ENCODE measurements at places on chromosomes 2 and 18. TPM values are rescaled to one million over a fixed set of nuclear protein-coding genes. Genes with fewer than 3 reads are reported as not detected.

DNA sequence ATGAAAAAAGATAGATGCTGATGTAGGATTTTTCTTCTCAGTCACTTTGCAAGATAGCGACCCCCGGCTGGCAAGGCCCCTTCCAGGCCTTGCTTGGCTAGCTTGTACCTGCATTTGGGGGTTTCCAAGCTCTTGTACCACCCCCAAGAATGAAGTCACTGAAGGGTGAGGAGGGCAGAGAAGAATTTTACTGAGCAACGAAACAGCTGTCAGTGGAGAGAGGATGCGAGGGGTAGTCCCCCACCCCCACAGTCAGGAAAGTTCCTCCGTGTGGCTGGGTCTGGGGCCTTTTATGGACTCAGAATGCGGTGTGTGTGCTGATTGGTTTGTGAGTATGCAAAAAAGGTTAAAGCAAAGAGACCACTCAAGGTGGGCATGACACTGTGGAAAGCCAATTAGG, 382.0 kb downstream of the GPD2 start:
- no peak for DNase-seq

SERPINE2 gene
- total RNA-seq, result 32.9 TPM

DCDC2C gene
- total RNA-seq, result 0.20 TPM

GRCh38 chr2:21244161-21244560, 120.4 kb downstream of the TDRD15 start:
- no peak for DNase-seq

KIF1A gene
- 0.89 TPM for total RNA-seq

ALPI gene
- total RNA-seq, result not detected

DNA sequence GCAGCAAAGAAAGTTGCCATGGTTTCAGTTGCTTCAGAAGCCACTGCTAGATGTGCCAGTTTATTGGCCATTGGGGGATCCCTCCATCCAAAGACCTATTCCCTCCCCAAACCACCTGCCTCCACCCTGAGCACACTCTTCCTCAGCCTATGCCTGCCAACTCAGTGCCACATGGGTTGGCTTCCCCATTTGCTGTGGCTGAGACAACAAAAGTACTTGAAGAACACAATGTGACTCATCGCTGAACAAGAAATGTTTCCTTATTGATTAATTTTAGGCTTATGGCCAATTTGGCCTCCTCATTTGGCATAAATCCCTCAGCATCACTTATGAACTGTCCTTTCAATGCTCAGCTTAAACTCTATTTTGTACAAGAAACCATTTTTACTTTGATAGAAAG, 215.9 kb downstream of the TMEM247 start:
- DNase-seq, result no peak

TEKT4 gene
- not detected for total RNA-seq

All from skin of body (tissue), 3 donors.